ENCODE measurements at places on chromosomes 5 and 9.

DNA sequence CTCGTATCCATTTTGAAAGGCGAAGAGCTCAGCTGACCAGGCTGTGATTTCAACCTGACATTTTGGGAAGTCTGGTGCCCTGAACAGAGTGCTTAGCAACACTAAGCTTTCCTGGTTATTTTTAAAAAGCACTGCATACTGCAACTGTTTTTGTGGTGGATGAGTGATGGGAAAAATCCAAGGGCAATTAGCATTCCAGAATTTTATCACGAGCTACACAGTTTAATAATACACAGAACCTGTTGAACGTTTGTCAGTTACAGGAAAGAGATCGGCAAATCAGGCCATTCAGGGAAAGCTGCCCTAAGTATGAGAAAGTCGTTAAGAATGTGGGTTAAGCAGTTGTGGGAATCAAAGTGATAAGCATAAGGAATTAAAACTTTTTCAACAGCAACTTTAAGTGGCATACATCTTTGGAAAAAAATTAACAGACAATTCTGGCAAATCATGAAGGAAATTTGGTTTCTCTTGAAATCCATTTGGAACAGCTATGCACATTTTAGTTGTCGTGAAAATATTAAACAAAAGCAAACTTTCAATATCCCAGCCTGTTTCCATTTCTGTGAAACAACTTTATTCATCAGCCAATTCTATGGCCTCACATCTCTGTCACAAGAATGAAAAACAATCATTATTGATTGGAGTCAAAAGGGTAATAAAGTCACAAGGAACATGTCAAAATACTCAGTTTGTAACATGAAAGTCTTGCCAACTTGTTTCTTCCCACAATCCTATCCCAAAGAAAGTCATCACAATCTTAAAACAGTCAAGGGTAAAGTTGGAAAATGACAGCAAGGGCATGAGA is 25.7 kb downstream of the PUM3 start:
- no peak for ATAC-seq

DNA sequence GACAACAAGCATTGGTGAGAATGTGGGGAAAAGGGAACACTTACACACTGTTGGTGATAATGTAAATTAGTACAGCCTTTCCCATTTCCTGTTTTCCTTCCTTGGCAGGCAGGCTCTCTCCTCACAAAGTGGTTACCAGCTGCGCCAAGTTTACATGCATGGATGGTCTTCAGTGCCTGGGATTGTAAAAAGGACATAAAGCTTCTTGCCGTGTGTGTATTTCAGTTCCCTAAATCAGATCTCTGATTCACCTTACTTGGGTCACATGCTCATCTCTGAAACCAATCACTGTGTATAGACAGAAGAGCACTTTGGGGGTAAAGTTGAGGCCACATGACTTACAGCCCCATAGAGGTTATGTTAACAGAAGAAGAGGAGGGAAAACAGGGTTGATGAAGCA is 92.8 kb downstream of the CAVIN4 start:
- ATAC-seq = no peak

- ATAC-seq = no peak
These were observed 18.4 kb downstream of the SLC25A46 start for GRCh38 chr5:110757118-110757729.

DNA sequence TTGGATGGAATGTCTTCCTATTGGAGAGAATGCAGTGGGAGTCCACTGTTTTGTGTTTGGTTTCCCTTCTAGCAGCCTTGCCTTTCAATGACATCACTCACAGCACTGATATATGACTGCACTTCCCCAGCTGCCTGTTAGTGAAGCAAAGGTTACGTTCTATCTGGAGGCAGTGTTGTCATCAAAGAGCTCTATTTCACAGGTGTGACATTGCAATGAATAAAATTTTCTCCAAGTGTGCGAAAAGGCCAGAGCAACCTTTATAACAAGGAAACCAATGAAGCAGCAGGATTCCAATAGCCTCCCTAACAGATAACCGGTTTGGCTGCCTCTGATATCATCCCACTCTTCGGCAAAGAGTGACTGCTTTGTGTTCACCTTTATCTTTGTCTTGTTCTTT is 523.5 kb upstream of the ZNF608 start:
- ATAC-seq = no peak

GRCh38 chr5:45491368-45491767 is 204.8 kb downstream of the HCN1 start:
- ATAC-seq = no peak

DNA sequence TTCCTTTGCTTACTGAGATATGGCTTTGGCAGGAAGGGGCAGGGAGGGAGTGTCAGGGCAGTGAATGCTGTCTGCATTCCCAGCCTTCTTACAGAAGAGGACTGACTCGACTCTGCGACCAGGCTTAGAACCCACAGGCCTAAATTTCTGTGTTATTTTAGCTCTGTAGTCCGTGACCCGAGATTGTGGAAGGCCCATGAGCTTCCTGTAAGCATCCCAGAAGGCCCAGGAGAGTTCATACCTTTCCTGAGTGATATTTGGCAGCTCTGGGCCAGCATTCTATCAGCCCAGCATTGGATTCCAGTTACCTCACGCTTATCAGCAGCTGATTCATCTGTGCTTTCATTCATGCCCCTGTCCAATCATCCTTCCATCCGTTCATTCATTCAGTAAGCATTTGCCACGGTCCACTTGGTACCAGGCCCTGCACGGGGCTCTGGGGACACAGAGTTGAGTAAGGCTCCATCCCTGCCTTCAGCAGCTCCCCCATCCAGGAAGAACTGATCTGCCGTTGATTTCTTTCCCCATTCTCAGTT is 28.2 kb upstream of the RPL26L1 start:
- ATAC-seq = no peak

- no peak for ATAC-seq
These were observed 394.0 kb downstream of the CETN3 start for GRCh38 chr5:90015584-90016018.

GRCh38 chr9:88161144-88161543 is 22.9 kb upstream of the SPATA31C2 start:
- no peak for ATAC-seq

DNA sequence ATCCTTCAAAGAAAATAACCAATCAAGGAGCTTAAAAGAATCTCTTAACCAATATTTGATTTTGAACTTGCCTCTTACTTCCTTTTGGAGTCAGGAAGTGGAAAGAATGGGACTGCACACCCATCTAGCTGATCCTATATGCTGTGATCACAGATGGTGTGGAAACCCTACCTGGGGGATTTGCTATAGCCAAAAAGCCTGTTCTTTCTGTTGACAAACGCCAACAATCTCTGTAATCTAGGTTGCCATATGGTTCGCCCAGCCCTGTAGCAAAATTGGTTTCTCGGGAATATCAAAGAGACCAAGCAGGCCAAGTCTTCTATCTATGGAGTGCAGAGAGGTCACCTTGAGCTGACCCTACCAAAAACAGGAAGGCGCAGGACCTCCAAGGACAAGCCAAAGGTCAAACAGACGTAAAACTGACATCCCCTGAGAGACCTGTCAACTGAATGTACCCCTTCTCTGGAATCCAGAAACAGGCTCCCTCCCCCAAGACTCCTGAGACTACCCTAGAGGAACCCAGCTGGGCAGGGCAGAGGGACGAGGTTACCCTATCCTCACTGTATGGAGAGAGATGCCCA is 19.4 kb downstream of the NRG2 start:
- ATAC-seq = no peak

DNA sequence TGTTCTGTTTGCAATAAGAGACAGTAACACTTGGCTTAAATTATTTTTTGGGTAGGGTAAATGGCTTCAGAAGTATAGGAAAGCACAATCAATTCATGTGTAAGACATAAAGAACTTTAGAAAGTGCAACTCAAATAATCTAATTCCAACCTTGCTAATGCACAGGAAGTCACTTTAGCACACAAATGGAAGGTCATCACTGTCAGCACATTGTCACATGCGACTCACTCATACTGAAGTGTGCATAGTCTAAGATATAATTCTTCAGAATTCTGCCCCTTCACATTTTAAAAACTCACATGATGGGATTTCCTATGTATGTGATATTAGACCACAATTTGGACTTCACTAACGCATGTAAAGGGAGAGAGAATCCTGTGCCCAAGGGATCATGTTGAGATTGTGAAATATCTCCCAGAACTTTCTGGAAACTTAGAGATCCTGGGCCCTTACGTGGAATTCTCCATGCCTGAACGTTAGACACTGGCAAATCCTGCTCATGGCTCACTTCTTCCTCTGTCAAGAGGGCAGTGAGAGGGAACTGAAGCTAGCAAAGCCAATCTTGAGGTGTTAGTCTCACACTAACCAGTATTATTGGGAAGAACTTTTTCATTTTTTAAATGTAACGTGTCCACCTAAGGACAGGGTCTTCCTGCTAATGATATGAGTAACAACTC is 403.2 kb upstream of the PTGER4 start:
- ATAC-seq = peak; percentile 29

GRCh38 chr9:97487107-97487506 is 14.4 kb upstream of the TMOD1 start:
- ATAC-seq = no peak

- ATAC-seq = no peak
These were observed 10.3 kb upstream of the GPSM1 start for GRCh38 chr9:136316896-136317676.

DNA sequence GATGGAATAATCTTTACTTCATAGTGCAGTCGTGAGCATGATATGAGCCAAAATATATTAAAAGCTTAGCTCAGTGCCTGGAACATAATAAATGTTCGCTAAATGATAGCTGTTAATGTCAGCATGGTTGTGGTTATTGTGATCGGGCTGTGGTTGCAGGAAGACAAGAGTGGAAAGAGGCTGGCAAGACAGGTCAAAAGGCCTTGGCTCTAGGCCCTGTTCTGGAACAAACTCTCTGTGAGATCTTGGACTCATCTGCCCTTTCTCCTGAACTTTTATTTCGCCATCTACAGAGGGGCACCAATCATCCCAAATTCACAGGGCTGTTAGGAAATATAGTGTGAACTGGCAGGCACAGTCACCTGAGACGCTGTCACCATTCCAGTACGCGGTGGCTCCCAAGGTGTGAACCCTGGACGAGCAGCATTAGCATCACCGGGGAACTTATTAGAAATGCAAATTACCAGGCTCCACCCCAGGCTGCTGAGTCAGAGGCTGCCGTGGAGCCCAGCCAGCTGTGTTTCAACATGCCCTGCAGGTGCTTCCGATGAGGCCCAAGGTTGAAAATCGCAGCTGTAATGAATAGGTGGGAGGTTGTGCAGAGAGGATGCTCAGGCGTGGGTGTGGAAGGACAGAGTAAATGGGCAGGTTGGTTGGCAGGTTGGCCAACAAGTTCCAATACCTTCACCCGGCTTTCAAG is 50.2 kb upstream of the SAP30L start:
- no peak for ATAC-seq

DNA sequence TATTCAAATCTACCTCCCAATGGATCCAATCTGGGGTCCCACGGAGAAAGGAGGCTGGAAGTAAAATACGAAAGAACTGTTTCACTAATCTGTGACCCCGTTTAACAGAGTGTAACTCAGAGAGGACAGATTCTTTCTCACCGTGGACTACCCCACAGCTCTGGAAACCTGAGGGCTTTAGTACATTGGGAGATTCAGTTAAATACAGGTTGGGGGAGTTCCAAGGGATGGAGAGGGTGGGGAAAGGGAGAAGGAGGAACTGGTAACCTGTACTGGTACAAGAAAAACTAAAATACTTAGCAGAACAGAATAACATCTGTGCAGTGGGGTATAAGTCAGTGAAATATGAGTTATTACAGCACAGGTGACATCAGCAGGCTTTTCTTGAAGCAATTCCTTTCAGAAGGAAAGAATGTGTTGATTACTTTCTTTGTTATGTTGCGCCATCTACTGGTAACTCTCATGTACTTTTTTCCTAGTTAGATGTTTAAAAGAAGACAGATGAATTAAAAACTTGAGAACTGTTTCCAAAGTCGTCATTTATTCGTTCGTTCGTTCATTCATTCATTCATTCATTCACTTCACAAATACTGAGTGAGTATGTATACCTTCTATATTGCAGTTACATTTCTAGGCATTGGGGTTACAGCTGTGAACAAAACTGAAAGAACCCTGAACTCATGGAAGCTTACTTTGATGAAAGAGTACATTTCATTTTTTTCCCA is 30.0 kb upstream of the STOM start:
- no peak for ATAC-seq

GRCh38 chr9:125655691-125656410 is 51.2 kb downstream of the MAPKAP1 start:
- ATAC-seq = no peak

DNA sequence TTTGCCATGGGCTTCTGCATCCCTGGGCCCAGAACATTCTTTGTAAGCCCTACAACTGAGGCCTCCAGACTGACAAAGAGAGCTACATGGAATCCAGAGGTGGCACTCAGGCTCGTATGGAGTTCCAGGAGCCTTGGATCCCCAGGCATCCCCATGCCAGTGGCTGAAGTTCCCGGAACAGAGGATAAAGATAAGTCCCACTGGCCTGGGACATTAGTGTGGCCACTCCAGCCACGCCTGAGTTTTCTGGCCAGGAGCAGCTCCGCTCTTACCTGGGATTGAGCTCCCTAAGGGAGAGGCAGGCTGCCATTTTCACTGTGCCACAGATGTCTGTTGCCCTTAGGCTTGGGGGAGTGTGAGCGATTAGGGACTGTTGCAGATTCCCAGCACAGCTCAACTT is 656.3 kb upstream of the FAM174A start:
- no peak for ATAC-seq

- no peak for ATAC-seq
These were observed 169.4 kb upstream of the TMEM161B start for GRCh38 chr5:88438006-88438405.

GRCh38 chr9:77827104-77827784 is 179.1 kb upstream of the GNA14 start:
- peak; percentile 38 for ATAC-seq

GRCh38 chr9:21506626-21507482 is 24.7 kb upstream of the IFNE start:
- ATAC-seq = no peak

DNA sequence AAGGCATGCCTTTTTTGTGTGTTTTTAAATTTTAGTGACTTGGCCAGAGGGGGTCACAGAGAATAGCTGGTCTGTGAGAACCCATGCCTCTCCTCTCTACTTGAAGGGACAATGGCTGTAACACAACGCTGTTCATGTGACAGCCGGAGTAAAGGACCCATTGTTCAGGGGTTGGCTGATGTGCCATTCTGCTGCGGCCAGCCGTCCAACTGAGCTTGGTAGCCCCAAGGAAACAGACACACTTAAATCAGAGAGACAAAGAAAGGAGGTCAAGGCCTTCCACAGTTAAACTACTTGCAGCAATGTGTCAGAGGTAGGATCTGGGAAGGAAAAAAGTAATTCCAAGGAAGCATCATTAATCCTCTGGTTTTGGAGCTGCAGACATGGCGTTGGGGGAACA is 8.1 kb downstream of the MEGF10 start:
- no peak for ATAC-seq

GRCh38 chr9:16361118-16361517 is 509.4 kb downstream of the BNC2 start:
- ATAC-seq = no peak

DNA sequence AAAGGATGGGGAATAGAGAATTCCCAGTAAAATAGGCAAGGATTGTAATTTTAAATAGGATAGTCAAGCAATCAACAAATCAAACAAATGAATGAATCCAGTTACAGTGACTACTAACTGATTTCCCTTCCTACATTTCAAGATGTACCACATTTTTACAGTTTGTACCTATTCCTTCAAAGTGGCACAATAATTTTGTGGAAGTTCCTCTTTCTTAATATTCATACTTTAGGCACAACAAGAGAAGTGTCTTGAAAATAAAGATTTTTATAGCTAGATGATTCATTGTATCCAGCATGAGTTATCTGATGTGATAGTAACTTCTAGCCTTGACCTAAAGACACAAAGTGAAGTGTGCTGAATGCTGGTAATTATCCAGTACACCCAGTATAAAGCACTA is 122.2 kb upstream of the ACOT12 start:
- no peak for ATAC-seq

All from activated CD4-positive, CD25-positive, alpha-beta regulatory T cell treated with anti-CD3 and anti-CD28 coated beads, Interleukin-2, amount 50 U/mL, for 24 hours (primary cell).